ENCODE measurements at places on chromosomes 12 and 14.

- no peak for DNase-seq
These were observed 66.8 kb upstream of the TMCC3 start for GRCh38 chr12:94717108-94717507.

DNA sequence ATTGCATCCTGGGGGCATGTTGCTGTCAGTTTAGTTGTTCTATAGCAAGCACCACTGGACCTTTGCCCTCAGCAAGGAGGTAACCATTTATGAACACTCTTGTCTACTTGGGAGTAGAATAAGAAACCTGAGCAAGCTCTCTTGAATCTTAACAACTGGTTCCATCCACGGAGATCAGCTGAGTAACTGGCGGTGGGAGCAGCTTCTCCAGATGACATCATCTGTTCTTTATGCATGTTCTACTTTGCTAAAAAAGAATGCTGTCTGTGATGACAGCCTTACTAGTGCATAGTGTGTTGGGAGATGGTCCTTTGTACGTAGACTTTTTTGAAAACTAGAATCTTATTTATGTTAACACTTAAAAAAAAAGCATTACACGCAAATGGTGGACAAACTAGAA lies 17.7 kb downstream of the SLC4A8 start:
- no peak for DNase-seq

DNA sequence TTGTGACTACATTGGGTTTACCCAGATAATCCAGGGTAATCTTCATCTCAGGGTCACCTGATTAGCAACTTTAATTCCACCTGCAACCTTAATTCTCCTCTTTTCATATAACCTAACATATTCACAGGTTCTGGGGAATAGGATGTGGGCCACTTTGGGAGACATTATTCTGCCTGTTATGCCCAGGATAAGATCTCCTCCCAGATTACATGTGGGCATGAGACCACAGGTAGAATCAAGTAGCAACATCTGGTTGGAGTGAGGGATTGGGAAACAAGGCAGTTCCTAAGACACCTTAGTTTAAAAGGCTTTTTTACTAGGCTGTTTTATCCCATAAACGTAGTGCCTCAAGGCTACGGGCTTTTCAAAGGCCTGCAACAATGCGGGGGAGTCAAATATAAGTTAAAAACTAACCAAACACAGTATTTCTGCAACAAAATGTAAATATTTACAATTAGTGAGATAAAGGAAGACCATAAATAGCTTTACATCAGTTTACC lies 181.5 kb downstream of the FOXA1 start:
- no peak for DNase-seq

DNA sequence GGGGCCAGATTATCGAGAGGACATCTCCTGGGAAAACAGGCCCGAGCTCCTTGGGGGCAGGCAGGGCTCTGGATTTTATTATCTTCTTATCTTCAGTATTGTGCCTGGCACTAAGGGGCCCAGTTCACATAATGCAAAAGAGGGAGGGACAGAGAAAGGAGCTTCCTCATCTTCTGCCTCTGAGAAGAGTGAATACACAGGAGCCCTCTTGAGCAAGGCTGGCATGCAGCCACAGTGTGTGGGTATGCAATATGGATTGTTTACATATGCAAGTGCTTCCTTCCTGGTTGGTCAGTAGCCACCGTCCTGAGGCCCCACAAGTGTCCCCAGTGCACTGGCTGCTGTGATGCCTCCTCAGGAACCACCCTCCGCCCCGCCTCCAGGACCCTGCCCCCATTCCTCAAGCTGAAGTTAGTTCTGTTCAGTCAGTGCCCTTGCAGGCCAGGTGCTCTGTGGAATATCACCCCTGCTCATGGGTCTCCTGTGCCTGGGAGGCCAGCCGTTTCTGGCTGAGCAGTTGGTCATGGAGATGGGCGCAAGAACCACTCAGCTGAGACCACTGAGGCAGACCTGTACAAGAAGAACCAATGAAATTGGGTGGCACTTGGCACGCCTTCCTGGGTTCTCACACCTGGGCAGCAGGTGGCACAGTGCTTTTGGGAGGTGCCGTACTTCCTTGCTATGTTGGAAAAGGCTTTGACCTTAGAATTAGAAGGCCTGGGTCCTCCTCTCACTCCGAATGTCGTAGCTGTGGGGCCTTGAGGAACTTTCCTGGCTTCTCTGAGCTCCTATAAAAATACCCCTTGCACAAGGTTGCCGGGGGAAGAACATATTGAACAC lies 35.1 kb upstream of the ACTN1 start:
- DNase-seq, result peak; percentile 93

- peak; percentile 88 for DNase-seq
These were observed 963 bp downstream of the ATL1 start for GRCh38 chr14:50560931-50561285.

DNA sequence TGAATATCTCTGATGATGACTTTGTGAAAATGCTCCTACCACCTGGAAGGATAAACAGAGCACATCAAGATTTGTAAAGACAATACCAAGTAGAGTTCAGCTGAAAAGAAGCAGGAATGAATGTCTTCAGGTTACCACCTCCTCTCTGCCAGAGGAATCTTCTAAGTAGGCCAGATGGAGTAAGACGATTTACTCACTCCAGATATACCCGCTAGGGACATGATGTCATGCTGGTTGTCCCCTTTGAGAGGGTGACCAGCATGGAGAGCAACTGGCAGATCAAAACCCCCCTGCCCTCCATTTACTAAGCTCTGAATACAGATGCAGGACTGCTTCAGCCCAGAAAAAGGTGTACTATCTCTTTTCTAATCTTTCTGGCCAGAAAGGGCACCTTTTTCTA lies 39.3 kb upstream of the HSPB8 start:
- no peak for DNase-seq

DNA sequence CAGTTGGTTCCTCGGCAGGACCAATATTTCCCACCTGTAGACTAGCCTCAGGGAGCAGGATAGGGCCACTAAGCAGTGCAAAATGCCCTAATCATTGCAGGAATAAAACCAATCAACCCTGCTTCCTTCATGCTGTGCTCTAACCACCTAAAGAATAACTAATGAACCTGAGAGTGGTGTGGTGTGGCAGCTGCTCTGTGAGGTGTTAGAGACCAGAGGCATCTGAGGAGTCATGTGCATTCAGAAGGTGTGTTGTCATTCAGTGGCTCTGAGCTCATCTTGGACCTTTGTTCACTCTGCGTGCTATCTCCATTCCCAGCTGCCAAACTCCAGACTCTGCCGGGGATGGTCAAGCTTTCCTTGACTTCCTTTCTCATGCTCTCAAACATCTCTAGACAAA lies 136.7 kb upstream of the EGLN3 start:
- DNase-seq, result no peak

DNA sequence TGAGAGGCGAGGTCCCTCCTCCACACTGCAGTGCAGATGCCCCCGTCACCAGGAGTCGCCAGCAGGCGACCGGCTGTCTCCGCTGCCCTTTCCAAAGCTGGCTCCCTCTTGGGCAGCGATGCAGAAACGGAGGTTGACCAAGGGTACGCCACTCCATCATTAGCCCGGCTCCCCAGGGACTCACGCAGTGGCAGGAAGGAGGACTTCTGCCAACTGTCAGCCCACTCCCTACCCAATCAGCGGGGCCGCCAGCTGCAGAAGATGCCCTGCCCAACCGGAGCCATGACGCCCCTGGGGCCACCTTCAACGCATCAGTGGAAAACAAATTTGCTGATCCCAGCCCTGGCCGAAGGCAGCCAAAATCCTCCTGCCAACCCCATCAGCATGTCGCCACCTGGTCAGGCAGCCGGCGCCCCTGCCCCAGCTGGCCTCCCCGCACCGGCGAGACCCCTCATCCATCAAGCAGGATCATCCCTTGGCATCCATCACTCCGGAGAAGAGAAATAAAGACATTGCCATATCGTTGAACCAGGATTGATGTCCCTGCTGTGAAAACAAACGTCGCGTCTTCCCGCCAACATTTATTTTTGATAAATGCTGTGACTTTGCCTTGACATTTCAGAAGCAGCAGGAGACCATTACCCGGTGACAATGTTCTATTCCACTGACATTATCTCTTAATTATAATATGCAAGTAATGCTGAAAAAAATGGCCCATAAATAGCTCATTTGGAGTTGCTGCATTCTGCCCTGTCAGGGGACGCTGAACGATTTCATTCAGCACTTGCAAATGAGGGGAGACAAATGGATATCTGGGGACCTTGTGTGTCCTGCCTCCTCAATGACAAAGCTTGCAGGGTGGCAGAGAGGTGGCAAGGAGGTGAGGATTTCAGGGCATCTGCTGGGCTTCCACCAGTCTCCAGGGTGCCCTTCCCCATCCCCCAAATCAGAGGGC lies 105.1 kb downstream of the SCARB1 start:
- DNase-seq, result no peak

- DNase-seq, result peak; percentile 28
These were observed 22.7 kb downstream of the BEST3 start for GRCh38 chr12:69676257-69677012.

GRCh38 chr12:97616946-97617345 lies 154.3 kb downstream of the RMST start:
- DNase-seq, result no peak

GRCh38 chr12:115632308-115632707 lies 645.2 kb downstream of the MED13L start:
- no peak for DNase-seq

DNA sequence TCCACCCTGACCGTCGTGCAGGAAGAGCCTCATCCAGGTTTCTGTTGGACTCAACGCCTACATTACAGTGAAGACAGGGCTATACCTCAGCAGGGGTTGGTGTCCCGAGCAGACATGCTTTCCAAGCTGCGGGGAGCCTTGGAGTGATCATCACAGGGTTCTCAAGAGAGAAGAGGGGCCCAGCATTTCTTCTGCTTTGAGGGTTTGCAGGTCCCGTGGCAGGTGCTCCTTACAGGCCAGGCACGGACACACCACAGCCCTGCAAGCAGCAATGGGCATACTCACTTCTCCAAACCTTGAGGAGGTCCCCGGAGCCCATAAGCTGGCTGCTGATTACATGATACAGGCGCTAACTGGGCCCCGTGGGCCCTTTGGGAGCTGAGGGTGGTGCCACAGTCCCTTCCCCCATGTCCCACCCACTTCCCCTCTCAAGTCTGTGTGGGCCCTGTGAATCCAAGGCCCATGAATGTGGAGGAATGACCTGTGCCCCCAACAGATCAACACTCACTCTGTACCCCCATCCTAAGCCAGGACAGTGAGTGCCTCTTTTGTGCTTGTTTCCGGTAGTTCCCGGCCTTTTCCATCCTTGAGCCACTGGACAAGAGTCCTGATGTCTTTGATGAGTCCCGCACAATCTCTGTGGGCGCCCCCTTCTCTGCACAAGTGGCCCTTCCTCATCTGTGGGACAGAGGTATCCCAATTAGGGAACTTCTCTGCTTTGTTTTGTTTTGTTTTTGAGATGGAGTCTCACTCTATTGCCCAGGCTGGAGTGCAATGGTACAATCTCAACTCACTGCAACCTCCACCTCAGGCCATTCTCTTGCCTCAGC lies 1.1 kb downstream of the AQP2 start:
- no peak for DNase-seq

GRCh38 chr14:63174760-63175191 lies 29.5 kb upstream of the RHOJ start:
- peak; percentile 51 for DNase-seq

GRCh38 chr14:58098507-58098906 lies 53.5 kb downstream of the ARMH4 start:
- DNase-seq, result no peak

DNA sequence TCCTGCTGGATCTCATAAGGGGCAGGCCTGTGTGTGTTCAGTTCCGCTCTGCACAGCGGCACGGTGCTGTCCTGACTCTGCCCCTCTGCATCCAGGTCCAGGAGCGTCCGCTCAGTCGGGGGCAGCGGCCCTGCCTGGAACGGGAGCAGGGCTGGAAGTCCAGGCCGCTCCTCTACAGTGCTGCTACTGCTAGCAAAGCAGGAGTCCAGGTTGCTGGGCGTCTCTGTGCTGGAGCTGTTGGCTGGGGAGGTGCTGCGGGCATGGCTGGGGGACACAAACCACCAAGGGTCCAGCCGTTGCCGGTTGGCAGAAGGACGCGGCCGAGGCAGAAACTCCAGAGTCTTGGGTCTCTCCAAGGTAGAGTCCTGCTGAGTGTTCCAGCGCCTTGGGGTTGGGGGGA lies 78.9 kb downstream of the MAP3K9 start:
- DNase-seq, result no peak

DNA sequence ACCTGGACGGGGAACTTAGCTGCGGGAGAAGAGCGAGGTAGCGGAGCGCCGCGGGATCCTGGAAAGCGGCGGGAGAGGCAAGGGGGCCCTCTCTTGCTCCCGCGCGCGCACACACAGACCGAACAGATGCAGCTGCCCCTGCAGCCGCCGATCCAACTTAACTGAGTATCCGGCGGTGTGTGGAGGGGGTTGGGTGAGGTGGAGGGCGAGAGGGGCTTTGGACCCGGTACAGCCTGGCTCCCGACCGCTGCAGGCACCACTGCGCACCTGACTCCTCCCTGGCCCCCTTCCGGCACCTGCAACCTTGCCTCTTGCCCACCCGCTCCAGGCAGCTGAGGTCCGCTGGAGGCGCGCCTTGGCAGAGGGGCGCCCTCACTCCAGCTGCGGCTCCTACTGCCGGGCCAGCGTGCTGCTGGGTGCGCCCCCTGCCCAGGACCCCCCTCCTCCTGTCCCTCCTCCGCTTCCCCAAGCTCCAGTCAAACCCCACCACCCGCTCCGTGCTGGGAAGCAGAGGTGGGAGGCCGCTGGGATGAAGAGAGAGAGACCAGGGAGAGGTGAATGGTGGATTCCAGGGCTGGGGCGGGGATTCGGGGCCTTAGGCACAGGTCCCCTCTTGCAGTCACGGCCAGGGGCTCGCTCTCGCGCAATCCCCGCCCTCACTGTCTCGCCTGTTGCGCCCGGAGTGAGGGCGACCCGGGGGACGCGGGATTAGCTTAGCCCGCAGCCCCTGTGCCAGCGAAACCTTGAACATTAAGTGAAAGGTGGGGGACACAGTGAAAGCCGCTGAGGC lies 2.6 kb downstream of the DIO3 start:
- no peak for DNase-seq

GRCh38 chr14:74840603-74841030 lies 35.3 kb downstream of the PROX2 start:
- DNase-seq, result no peak

DNA sequence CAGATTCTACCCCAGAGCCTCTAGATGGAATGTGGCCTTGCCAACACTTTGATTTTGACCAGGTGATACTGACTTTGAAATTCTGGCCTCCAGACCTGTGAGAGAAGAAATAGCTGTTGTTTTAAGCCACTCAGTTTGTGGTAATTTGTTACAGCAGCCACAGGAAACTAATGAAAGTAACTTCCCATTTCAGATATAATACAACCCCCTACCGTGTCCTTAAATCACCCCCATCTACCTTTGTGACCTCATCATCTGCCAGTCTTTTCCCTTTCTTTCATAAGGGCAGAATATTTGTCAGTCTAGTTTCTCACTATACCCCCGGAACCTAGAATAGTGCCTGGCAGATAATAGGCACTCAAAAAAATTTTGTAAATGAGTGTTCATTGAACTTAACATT lies 39.6 kb downstream of the PPP4R4 start:
- DNase-seq, result peak; percentile 7

GRCh38 chr12:50845021-50845647 lies 2.4 kb downstream of the TMPRSS12 start:
- no peak for DNase-seq

- DNase-seq, result no peak
These were observed 31.3 kb upstream of the TMEM263 start for GRCh38 chr12:106924268-106924861.

GRCh38 chr12:8018666-8019581 lies 13.6 kb upstream of the FOXJ2 start:
- DNase-seq, result peak; percentile 95
